Left forelimb (tissue), 1 donor: ENCODE measurements at places on chromosomes 1 and 21.

DNA sequence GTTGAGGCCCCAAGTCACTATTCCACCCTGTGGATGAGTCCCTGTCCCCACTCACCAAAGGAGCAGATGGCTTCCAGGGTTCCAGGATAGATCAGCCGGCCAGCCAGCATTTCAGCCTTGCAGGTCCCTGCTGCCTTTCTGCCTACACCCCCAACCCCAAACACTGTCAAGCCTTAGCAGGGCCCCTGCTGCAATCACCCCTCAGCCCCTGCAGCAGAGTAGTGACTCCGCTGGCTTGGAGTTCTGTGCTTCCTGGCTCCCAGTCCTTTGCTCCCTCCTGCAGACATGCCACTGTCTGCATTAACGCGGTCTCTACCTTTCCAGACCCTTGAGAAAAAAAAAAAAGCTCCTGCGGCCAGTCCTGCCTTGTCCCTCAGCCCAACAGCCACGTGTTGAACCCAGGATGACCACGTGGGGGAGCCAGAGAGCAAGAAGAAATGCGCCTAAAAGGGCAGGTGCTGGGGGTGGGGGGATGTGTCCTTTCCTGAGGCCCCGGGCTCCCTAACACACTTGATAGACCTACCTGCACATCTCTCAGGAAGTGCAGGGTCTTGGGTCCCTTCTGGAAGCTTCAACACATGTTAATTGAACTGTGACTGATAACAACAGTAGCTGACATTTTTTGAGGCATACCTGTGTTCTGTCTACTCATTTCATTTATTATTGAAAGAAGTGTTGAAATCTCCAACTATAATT is 37.4 kb downstream of the RASSF5 start:
- peak; percentile 80 for DNase-seq

- no peak for DNase-seq
These were observed 435.9 kb upstream of the PRMT6 start for GRCh38 chr1:106620521-106620954.

- DNase-seq = no peak
These were observed 53.1 kb downstream of the RIMS3 start for GRCh38 chr1:40612345-40612831.

DNA sequence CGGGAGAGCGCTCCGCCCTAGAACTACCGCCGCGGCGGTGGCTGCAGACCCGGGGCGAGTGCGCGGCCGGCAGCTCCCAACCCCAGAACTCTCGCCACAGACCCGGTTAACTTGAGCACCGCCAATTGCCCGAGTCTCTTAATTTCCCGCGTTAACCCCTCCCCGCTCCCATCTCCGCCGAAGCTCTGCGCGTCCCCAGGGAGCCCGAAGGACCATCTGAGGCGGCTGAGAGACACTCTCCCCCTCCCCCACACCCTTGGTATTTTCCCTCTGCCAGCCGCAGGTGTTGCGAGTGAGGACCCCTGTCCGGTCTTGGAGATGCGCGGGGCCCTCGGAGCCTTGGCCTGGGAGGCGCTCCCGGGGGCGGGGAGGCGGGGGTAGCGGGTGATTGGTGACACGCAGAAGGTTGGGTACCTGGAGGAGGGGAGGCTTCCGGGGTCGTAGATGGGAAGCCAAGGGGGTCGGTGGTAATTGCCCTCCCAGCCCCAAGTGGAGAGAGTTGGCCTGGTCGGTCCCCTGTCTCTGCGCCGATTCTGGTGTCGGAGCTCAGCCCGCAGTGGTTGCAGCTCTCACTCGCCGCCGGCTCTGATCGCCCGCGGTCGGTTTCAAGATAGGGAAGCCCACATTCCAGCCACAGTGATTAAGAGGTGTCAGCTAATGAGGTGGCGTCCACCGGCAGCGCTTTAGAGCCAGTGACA is 858 bp upstream of the SUSD4 start:
- no peak for DNase-seq

- no peak for DNase-seq
These were observed 14.7 kb downstream of the CR1L start for GRCh38 chr1:207659545-207660153.

GRCh38 chr21:37554661-37555379 is 188.2 kb downstream of the DYRK1A start:
- DNase-seq = no peak

- DNase-seq = no peak
These were observed 286.5 kb upstream of the B3GALT2 start for GRCh38 chr1:193472838-193473398.

GRCh38 chr1:53603431-53603830 is 135.5 kb downstream of the GLIS1 start:
- no peak for DNase-seq

DNA sequence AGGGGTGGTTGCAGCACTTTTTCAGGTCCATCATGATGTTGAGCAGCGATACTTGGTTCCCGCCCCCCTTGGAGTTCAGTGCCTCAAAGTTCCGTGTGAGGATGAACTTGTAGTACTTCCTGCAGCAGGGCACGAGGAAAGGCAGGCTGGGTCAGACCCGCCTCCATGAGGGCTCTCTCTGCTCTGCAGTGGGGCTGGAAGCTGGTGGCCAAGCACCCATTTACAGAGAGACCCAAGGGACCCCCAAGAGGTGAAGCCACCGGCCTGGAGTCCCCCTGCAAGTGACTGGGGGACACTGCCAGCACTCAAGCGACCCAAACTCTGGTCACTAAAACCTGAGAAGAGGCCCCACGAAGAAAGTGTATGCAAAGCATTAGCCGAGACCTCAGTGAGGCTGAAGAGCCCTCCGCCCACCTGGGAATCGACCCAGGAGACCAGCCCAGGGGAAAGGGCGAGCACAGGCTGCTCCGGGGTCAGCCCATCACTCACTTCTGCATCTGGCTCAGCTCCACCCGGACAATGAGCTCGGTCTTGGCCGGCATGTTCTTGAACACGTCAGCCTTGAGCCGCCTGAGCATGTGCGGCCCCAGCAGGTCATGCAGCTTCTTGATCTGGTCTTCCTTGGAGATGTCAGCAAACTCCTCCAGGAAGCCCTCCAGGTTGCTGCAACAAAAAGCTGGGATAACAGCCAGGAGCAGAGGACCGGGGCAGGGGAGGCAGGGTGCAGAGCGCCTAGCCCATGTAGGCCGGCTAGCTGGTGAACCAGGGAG is 45.2 kb downstream of the CHD5 start:
- DNase-seq = no peak
